ENCODE measurements at places on chromosomes 5 and 9. TPM values are rescaled to one million over a fixed set of nuclear protein-coding genes. Genes with fewer than 3 reads are reported as not detected.
A peak's percentile ranks its signal among the peaks of the same experiment; 100 is the strongest.

DNA sequence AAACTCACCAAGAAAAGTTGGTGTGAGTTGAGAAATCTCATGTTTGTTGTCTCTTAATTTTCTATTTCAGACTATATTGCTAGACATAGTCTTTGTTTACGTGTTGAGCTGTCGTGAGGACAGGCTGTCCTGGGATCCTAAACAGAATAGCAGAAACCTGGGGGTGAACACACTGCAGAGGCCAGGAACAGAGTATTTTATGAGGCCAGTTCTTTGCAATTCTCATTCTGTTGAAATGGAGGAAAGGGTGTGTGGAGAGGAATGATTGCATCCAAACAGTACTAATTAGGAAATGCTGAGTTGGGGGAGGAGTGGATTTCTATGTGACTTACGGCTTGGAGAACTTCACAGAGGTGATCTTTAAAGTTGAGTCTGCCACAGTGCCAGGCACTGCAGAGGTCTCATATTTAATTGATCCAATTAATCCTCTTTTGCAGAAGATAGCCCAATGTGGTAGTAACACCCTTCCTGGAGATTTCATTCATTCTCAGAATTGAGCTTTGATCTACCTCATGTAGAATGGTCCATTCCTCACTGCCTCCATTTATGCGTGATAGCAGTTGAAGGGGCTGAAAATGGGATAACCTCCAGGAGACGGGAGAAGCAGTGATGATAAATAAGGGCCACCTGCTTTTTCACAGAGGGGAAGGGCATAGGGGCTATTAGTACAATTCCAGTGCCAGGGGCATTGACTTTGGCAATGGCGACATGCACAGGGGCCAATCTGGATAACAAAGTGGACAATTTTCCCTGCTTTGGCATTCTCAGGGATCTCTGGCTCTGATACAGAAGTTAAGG, 84.7 kb upstream of the TNFAIP8 start:
- H3K4me1 ChIP-seq = peaks cover 37% of the 10 kb centered on the region
- H3K27ac ChIP-seq = no peak overlapping the region
- no peak overlapping the region for H3K4me3 ChIP-seq

VCAN gene
- total RNA-seq = 44.1 TPM

- DNase-seq = no peak
- H3K4me3 ChIP-seq = no peak overlapping the region
- no peaks in the 10 kb centered on the region for H3K36me3 ChIP-seq
- H3K4me1 ChIP-seq = peaks cover 8% of the 10 kb centered on the region
- no peak overlapping the region for H3K27ac ChIP-seq
- H3K27me3 ChIP-seq = no peaks in the 10 kb centered on the region
Measured at GRCh38 chr5:145345511-145346287, 489.4 kb downstream of the PRELID2 start.

UBE2R2 gene
- 33.8 TPM for total RNA-seq

RMRP gene
- 17,503 TPM for total RNA-seq

GRCh38 chr5:151083081-151083676, 2.3 kb upstream of the TNIP1 start:
- H3K4me1 ChIP-seq = peaks cover 66% of the 10 kb centered on the region
- peaks cover 24% of the 10 kb centered on the region for H3K36me3 ChIP-seq
- peak overlapping the region; percentile 74 for H3K4me3 ChIP-seq
- H3K27ac ChIP-seq = peak overlapping the region; percentile 59
- no peaks in the 10 kb centered on the region for H3K27me3 ChIP-seq

GRCh38 chr5:56434986-56435385, 201.9 kb upstream of the ANKRD55 start:
- no peaks in the 10 kb centered on the region for H3K36me3 ChIP-seq
- DNase-seq = no peak
- no peaks in the 10 kb centered on the region for H3K4me1 ChIP-seq
- H3K27me3 ChIP-seq = no peaks in the 10 kb centered on the region
- no peak overlapping the region for H3K27ac ChIP-seq

DNA sequence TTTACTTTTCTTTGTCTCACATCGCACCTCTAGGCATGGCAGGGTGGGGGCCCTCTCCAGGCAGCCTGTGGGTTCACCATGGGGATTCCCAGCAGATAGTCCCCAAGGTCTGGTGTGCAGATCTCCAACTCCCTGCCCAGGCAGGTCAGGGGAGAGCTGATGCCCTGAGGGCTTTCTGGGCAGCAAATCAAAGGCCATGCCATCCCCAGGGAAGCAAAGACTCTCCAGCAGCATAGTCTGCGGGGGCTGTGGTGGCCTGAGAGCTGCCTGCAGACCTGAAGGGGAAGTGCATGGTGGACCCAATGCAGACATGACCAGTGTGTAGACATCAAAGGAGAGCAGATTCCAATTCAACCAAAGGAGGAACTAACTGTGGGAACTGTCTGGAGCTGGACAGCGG, 7.7 kb downstream of the NEURL1B start:
- H3K27ac ChIP-seq = no peak overlapping the region
- H3K4me3 ChIP-seq = no peak overlapping the region
- DNase-seq = no peak
- H3K27me3 ChIP-seq = no peaks in the 10 kb centered on the region
- H3K4me1 ChIP-seq = peaks cover 24% of the 10 kb centered on the region
- peaks cover 13% of the 10 kb centered on the region for H3K36me3 ChIP-seq

- H3K27me3 ChIP-seq = no peaks in the 10 kb centered on the region
- peak; percentile 79 for DNase-seq
- peaks cover 46% of the 10 kb centered on the region for H3K4me1 ChIP-seq
- peaks cover 9% of the 10 kb centered on the region for H3K36me3 ChIP-seq
- H3K27ac ChIP-seq = peak overlapping the region; percentile 43
- H3K4me3 ChIP-seq = no peak overlapping the region
Measured at GRCh38 chr9:107751567-107752210, 262.1 kb upstream of the KLF4 start.

GRCh38 chr5:31763424-31763823, 124.5 kb downstream of the PDZD2 start:
- no peak for DNase-seq
- no peak overlapping the region for H3K27ac ChIP-seq
- no peaks in the 10 kb centered on the region for H3K36me3 ChIP-seq
- peaks cover 36% of the 10 kb centered on the region for H3K27me3 ChIP-seq
- no peaks in the 10 kb centered on the region for H3K4me1 ChIP-seq

C5orf63 gene
- 11.1 TPM for total RNA-seq

GDNF gene
- total RNA-seq = not detected

DNA sequence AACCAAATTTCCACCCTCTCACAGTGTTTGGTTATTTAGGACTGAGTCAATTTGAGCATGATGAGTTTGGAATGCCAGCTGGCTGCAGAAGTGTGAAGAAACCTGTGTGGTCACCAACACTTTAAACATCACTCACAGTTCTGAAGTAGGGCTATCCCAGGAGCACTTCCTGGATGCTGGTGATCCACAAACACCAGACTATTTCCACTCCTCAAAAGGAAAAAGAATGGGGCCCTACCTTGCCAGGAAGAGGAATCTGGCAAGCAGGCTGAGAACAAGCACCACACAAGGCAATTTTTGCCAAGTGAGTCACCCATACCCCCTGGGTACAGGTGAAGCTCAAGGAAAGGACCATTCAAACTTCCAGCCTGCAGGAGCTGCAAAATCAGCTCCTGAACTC, 294.2 kb upstream of the PTGER4 start:
- peaks cover 26% of the 10 kb centered on the region for H3K4me1 ChIP-seq
- peak; percentile 93 for DNase-seq
- no peak overlapping the region for H3K4me3 ChIP-seq
- no peaks in the 10 kb centered on the region for H3K27me3 ChIP-seq
- no peaks in the 10 kb centered on the region for H3K36me3 ChIP-seq

GRCh38 chr5:34511481-34511880, 144.6 kb upstream of the RAI14 start:
- peaks cover 16% of the 10 kb centered on the region for H3K4me1 ChIP-seq
- no peaks in the 10 kb centered on the region for H3K27me3 ChIP-seq
- no peaks in the 10 kb centered on the region for H3K36me3 ChIP-seq
- DNase-seq = no peak

ASTN2 gene
- 1.8 TPM for total RNA-seq

IZUMO3 gene
- total RNA-seq = not detected

GRCh38 chr9:4615251-4615650, 46.8 kb upstream of the PLPP6 start:
- H3K36me3 ChIP-seq = no peaks in the 10 kb centered on the region
- H3K27ac ChIP-seq = no peak overlapping the region
- no peak overlapping the region for H3K4me3 ChIP-seq
- no peaks in the 10 kb centered on the region for H3K27me3 ChIP-seq

SPINK4 gene
- not detected for total RNA-seq

GRCh38 chr5:154482528-154483449, 4.8 kb upstream of the HAND1 start:
- no peak for DNase-seq
- peaks cover 4% of the 10 kb centered on the region for H3K4me1 ChIP-seq
- H3K27ac ChIP-seq = no peak overlapping the region

FGD3 gene
- total RNA-seq = not detected

DNA sequence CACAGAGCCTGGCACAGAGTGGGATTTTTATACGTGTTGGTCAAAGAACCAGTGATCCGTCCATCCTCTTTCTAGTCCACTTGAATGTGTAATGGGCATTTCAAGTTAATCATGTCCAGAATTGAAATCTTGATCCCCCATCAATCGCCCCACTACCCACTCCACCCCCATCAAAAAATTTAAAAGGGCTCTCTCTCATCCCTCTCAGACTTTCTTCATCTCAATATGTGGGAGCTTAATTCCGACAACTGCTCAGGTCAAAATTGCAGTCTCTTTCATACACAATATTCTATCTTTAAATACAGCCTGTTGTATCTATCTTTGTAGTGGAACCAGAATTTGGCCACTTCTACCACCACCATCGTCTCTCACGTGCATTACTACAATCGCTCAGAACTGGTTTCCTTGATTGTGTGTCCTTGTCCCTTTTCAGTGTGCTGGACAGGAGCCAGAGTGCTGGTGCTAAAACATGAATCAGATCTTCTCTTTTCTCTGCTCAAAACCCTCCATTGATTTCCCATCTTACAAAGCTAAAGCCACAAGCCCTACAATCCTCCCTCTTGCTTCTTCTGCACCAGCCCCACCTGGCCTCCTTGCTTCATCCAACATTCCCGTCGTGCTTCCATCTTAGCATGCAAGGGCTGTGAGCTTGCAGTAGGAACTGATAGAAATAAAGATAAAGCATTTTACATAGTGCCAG, 786 bp upstream of the KIF3A start:
- H3K27me3 ChIP-seq = peaks cover 10% of the 10 kb centered on the region
- peak overlapping the region; percentile 29 for H3K27ac ChIP-seq

CLK4 gene
- total RNA-seq = 49.3 TPM

DNA sequence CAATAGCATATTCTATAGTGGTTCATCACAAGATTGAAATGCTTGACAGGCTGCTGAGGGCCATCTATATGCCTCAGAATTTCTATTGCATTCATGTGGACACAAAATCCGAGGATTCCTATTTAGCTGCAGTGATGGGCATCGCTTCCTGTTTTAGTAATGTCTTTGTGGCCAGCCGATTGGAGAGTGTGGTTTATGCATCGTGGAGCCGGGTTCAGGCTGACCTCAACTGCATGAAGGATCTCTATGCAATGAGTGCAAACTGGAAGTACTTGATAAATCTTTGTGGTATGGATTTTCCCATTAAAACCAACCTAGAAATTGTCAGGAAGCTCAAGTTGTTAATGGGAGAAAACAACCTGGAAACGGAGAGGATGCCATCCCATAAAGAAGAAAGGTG, 43.8 kb downstream of the GCNT1 start:
- H3K27me3 ChIP-seq = no peaks in the 10 kb centered on the region
- H3K4me1 ChIP-seq = no peaks in the 10 kb centered on the region
- H3K36me3 ChIP-seq = peaks cover 28% of the 10 kb centered on the region
- no peak overlapping the region for H3K4me3 ChIP-seq
- DNase-seq = no peak
